ENCODE measurements at places on chromosomes 5 and 9.

GRCh38 chr9:82466616-82467260, 478.2 kb downstream of the SPATA31D1 start:
- peak; percentile 1 for DNase-seq

GRCh38 chr9:108022246-108022935, 532.8 kb upstream of the KLF4 start:
- no peak for DNase-seq

DNA sequence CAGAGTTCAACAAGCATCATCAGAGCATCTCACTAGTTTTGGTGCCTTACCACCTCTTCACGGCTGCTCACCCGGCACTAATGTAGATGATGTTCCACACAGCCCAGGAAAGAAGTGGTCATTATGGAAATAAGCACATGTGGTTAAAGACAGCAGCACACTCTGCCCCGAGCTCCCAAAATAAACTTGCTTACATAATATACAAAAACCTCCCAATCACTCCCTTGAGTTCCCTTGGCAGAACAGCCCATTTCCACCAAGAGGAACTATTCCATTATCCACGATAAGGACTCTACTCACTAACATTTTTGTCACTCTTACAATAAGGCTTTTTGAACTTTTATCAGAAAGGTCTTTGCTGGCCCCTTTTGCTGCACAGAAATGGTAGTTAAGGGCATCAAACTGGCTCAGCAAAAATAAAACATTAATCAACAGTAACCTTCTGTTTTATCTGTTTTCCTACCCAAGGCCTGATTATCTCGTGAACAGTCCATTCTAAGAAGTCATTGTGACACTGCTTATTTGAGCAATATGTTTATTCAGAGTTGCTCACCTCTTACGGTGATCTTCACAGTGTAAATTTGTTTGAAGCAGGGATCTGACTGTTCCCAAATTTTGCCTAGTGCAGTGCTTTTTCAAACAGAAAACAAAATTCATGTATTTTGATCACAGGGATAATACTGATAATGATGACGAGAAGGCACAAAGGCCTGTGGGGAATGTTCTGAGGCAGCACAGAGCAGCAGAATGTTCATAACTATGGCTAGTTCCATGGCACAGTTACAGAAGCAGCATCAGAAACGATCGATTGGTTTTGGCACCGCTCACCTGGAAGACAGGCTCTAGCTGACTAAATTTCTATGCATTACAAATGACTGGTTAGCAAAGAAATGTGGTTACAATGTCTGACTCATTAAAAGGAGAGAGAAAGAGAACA, 399.8 kb upstream of the PIK3R1 start:
- DNase-seq: peak; percentile 90

GRCh38 chr9:123361731-123362510, 5.9 kb downstream of the CRB2 start:
- DNase-seq: no peak

GRCh38 chr5:137995077-137995748, 37.7 kb downstream of the FAM13B start:
- peak; percentile 63 for DNase-seq

- DNase-seq: no peak
Measured at GRCh38 chr5:174735498-174736330, 11.3 kb downstream of the MSX2 start.

- no peak for DNase-seq
Measured at GRCh38 chr9:133165452-133165730, 1.7 kb upstream of the GBGT1 start.

- DNase-seq: no peak
Measured at GRCh38 chr9:90054810-90055209, 450.0 kb downstream of the GADD45G start.

DNA sequence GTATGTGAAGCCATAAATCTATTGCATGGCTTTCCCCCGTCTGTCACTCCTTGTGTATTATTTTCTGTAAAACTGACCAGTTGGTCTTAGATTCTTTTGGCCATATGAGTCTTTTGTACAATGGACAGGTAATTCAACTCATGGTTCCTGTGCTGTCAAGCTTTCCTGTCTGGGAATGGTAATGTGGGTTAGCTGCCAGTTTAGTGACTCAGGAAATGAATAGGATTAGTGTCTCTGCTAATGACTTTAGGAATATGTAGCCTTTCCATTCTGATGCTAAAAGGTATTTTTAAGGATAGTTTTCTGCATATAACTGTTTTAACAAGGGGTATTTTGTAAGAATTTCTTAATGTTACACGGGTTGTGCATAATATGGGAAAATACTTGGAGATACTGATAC, 182.7 kb downstream of the PBX3 start:
- DNase-seq: no peak

DNA sequence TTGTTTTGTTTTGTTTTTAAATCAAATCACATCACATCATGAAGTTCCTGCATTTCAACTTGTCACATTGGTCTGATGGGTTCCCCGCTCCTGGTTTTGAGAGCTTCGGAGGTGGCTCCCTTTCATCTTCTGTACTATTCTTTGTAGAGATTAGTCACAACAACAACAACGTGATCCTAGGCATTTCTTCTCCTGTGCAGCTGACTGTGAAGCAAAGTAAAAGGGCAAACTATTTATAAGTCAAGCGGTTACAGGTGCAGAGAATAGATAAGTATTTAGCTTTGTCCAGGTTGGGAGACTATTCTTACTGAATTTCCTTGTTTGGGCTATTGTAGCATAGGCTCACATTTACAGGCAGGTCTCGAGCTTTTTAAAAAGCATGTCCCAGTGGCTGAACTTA, 197.7 kb upstream of the CDKN2B start:
- no peak for DNase-seq

DNA sequence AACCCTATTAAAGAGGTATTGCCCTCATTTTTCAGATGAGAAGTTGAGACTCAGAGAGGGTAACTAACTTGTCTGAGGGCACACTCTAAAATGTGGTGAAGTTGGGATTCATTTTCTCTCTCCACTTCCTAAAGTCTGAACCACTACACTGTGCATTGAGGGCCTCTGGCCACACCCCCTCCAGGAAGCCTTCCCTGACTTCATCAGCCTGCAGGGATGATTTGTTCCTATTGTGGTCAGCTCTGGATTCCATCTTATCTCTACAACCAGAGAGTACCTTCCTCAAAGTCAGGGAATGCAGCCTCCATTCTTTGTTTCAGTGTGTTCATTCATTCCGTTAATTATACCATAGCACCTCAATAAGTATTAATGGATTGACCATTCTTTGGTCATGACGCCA, 356.0 kb upstream of the PANK3 start:
- no peak for DNase-seq

GRCh38 chr5:178368274-178368673, 135.7 kb upstream of the PHYKPL start:
- DNase-seq: no peak

DNA sequence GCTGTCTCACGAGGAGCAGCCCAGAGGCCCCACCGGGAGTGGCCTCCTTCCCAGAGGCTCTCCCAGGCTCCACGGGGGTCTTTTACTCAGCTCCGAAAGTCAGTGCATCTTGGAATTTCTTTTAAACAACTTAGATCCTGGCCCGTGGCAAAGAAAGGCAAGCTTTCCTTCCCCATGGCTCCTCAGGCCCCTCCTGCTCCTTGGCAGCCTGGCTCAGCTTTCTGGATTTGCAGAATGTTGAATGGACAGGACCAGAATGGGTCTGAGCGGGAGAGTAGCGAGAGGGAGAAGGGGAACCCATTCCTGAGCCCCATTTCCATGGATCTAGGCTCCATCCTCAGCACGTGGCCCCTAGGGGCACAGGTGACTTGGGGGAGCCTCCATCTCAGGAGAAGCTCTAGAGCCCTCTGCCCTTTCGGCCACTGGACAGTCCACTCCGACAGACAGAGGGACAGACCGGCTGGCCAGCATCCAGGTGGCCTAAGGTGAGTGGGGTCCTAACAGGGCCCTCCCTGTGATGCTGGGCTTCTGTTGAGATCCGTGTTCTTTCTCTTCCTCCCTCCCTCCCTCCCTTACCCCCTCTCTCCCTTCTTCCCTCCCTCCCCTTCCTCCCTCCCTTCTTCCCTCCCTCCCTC, 173.9 kb upstream of the PPP1R26 start:
- no peak for DNase-seq

DNA sequence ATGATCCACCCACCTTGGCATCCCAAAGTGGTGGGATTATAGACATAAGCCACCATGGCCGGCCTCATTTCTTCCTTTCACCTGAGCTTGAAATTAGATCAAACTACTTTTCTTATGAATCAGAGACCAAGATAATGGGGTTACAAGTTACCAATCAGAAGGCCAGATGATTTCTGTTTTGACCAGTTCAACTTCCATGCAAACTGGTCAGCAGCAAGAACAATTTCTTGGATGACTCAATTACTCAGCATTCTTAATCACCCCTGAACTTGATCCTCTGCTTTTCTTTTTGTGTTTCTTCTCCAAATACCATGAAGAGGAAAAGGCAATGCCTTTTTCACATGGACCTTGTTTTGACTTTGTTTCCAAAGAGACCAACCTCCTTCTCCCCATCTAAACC, 10.0 kb upstream of the PLIN2 start:
- no peak for DNase-seq

DNA sequence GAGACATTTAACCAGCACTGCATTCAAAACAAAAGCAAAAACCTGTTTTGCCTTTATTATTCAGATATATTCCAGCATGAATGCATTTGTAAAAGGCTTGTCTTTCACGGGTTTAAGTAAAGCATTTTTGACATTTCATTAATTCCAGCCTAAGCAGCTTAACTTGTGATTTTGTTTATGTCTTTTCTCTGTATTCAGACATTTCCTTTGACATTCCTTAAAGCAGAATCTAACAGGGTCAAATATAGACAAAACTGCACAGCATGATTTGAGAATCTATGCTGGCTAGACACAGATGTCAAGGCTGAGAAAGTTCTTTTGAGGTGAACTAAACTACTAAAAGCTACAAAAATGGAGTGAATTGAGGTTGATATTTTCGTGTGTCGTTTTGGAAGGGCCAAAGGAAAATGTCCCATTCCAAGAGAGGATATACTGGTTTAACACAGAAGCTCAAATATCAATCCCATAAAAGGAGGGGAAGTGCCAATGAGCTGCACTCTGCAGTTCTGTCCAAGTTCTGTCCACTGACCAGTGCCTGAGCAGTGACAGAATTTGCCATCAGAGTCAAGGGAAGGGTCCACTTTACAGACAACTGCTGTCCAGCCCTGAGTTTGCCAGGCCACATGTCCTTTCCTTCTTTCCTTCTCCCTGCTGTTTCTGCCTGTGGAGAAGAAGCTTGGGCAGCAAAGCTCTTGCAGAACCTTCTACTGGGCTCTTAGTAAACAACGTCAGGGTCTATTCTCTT, 198.7 kb upstream of the KLF9 start:
- DNase-seq: no peak

DNA sequence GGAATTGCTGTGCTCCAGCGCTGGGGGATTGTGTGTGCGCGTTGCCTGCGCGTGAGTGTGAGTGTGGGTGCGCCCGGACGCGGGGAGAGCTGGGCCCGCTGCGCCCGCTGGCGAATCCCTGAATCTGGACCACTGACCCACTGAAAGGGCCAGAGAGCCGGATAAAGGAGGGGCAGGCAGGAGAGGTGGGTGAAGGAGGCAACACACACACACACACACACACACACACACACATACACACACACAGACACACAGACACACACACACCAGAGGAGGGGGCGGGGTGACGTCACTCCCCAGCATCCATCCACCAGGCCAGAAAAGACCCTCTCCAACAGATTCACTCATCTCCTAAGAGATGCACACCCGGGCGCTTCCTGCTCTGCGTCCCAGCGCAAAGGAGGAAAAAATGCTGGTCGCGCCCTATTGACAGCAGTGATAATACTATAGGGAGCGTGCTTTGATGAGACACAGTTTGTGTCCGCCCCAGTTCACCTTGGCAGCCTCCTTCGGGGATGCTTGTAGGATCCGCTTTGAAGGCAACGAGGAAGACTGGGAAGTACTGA, 1059.1 kb upstream of the DMAC1 start:
- no peak for DNase-seq

- DNase-seq: no peak
Measured at GRCh38 chr9:20790721-20791120, 106.7 kb downstream of the FOCAD start.

GRCh38 chr5:55848783-55849182, 2.4 kb upstream of the IL31RA start:
- DNase-seq: no peak

GRCh38 chr5:98573834-98574320, 199.6 kb upstream of the RGMB start:
- no peak for DNase-seq

DNA sequence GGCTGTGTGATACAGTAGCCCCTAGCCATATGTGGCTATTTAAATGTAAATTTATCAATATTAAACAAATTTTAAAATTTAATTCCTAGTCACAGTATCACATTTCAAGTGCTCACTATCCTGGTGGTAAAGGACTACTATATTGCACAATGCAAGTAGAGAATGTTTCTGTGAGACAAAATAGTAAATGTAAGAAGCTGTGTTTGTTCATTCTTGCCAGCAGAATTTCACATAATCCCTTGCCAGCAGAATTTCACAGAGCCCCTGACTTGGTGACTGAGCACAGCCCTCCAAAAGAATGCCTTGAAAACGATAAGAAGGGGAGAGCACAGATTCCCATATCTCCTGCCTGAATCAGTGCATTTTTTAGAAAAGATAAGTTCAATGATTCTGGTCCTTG, 75.9 kb upstream of the SELENOP start:
- DNase-seq: no peak

DNA sequence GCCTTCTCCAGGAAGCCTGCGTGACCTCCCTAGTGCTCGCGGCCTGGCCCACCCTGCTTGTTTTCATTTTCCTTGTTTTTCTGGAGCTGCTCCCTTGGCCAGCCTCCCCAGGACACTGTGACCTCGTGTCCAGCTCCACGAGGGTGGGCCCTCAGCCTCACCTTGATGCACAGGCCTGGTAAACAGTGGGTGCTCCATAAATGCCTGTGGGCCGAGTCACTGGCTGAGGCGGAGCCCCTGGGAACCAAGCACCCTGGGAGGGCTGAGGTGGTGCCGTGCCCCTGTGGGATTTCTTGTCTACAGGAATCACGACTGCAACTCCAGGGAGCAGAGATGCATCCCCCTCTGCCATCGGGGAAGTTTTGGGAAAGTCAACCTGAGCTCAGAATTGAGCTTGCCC, 17.2 kb downstream of the FAM163B start:
- DNase-seq: no peak

DNA sequence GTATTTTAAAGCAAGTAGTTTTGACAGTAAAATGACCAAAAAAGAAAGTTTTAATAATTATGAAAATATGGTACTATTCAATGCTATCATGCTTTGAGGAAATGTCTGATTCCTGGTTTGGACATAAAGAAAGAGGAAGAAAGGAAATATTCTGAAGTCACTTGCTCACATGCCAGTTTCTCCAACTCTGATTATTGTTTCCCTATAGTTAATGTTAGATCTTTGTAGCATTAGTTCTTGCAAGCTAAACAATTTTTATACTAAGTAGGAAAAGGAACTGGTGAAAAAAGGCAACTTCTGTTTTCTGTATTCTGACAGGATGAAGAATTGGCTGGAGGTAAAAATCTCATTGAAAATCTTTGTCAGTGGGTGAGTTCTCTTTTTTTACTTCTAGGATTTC, 119.5 kb downstream of the YTHDC2 start:
- no peak for DNase-seq

GRCh38 chr5:167819406-167819805, 472.0 kb upstream of the WWC1 start:
- no peak for DNase-seq
